ENCODE measurements at places on chromosomes 2 and 18.

DNA sequence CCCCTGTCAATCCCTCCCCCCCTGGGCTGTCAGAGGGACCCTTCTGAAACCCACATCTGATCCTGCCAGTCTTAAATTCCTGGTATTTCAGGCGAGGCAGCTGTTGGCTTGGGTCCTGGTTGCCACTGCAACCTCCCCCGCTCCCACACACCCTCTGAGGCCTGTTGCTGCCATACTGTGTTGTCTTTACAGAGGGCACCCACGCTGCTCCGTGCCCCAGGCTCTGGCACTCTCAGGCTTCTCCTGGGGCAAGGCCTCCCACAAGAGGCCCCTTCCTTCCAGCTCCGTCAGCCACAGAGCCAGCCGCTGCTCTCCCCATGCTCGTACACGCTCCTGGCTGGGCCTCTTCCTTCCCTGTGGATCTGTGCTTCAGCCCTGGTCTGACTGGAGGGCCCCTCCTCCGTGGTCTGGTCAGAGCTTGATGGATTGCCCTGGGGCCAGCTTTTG lies 8.6 kb downstream of the CABLES1 start:
- no peak for DNase-seq

- no peak for DNase-seq
Observed at GRCh38 chr2:106363791-106364190, 104.4 kb downstream of the RGPD3 start.

DNA sequence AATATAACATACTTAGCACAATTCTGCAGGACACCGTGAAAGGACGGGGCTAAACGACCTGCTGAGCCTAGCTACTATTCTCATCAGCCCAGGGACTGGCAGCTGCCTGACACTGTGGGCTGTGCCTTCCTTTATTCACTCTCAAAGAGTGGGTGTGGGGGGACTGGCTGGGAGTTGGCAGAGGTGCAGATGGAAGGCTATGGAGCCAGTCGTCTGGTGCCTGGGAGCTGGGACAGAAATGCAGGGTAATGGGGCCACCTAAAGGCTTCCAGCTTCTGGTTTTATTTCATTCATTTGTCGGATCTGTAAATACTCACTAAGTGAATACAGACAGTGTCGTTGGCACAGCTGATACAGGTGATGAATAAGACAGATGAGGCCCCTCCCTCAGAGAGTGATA lies 56.0 kb upstream of the NFU1 start:
- DNase-seq: no peak

DNA sequence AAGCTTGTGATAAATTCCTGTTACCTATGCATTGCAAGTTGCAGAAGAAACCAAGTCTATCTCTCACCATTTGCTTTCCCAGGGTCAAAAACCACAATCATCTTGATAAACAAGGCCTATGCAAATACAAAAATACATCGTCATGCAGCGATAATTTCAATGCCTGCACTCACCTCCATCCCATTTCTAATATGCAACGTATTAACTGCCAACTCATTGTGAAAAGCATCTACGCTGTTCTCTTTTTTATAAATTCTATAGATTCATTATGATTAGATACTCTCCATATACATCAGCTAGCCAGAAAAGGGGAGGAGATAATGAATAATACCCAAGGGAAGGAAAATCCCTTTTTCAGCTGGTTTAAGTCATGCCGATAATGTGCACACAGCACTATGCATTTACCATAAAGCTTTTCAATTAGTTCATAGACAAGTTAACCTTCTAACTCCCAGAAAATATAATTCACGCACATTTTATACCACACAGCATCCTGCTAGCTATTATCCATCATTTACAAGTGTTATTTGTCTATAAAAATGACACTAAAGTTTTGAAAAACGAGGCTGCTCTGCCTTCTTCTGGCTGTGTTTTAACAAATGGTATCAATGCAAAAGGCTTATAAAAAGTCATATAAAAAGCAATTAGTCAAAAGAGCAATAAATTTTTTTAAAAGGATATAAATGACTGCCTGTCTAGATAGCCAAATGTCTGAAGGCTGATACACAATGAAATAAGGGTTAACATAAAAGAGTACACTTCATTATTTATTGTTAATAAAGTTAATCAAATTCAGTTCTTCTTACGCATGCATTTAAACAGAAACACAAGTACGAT lies 77.6 kb downstream of the AFF3 start:
- DNase-seq: no peak

DNA sequence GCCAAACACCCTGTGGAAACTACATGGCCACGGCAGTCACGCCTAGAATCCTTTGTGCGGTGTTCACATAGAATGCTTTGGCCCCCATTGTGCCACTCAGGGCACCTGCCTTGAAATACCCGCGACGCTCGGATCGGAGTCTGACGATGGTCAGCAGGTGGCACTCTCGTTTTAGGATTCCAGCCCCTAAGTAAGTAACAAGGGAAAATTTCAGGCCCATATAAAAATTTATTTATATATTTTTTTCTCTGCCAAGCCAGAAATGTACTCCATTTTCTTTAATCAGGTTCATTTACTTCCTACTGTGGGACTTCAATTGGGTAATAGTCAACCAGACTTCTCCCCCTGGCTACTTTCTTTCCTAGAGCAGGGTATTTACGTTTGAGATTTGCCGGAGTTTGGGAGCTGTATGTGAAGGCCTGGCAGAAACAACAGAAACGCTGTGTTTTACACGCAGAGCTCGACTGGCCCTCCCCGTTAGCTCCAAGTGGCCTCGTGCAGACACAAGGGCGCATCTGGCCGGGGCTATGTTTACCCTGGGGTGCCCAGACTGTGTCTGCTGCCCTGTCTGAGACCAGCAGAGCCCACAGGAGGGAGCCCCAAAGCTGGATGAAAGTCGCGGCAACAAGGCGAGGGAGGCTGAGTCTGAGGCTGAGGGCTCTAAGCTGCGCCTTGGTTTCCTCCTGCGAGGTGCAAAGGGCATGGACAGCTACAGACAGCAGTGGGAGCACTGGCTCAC lies 41.6 kb downstream of the LRRC30 start:
- peak; percentile 20 for DNase-seq

- no peak for DNase-seq
Observed at GRCh38 chr2:44668336-44668735, 273.2 kb upstream of the SIX3 start.

DNA sequence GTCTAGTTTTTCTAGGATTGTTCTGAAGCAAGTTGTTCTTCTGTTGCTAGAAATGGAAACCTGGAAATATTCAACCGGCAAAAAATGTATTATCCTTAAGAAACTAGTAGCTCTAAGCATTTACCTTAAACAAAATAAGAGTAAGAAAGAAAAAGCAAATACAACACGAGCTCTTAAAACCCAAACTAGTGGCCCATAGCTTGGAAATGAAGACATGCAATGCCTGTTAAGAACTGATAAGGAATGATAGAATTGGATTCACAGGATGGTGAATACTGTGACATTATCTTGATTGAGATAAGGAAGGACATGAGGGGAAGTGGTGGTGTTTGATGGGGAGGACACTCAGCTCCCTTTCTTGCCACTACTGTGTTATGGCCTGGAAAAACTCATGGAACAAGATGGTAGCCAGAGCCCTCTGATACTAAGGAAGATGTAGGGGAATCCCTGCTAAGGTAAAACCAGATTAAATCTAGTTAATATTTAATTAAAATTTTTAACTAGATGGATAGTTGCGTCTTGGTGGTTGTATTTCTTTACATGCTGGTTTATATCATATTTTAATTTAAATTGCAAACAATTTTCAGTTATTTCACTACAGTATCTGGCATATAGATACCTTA lies 193.8 kb downstream of the LPIN1 start:
- DNase-seq: no peak

DNA sequence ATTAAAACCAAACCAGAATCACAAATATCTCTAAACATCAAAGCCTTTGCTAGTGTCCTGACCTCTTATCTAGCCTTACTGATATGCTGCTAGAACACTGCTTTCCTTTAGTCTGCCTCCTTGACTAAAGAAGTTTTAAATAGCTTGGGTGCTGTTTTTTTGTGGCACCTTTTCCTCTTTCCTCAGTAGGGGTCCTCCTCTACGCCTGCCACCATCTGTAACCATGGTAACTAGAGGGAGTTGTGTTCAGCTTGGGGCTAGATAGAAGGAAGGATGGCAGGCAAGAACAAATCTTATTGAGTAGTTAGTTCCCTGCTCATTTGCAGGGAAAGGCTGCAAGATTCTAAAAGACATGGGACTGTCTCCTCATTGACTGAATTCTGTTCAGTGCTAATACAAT lies 86.0 kb downstream of the TAF4B start:
- no peak for DNase-seq

DNA sequence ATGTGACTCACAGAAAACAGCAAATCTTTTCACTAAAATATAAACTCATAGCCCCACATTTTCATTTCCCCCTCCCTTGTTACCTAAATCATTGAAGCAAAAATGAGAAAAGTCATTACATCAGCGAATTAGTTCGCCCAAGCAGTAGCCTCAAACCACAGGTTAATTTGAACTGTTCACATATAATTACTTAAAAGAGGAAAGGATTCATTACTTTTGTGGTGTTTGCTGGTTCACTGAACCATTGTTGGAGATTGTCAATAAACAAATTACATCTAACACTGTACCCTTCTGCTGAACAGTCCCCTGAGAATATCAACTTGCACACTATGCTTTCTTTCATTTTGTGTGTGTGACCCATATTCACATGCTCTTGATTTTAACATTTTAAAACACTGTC lies 238.7 kb downstream of the ERBB4 start:
- DNase-seq: no peak

- no peak for DNase-seq
Observed at GRCh38 chr2:1688859-1689258, 55.5 kb downstream of the PXDN start.

DNA sequence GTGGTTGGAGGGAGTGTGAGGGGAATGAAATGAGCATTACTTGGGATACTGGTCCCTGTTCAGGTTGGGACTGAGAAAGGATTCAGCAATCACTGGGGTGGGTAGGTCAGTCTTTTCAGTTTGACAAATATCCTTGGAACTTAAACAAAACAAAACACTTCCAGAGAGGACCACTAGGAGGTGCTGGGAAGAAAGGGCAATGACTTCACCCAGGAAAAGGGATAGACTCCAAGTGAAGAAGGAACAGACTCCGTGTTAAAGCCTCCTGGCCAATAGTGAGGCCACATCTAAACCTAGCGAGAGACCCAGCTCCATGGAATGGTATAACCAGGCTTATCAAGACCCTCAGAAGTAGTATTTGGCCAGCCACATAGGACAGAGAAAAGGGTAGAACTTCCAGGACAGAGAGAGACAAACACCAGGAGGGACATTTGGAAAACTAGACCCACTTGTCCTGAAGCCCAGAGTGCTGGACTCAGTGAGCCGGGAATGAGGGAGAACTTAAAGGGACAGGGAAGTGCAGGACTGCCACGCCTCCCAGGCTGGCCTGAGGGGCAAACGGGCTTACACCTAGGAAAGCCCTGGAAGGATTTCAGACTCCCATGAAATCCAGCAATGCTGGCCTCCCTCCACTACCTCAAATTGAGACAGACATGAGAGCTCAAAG lies 19.6 kb upstream of the KCNG3 start:
- peak; percentile 20 for DNase-seq

- no peak for DNase-seq
Observed at GRCh38 chr2:3520591-3520990, 1.3 kb upstream of the ADI1 start.

DNA sequence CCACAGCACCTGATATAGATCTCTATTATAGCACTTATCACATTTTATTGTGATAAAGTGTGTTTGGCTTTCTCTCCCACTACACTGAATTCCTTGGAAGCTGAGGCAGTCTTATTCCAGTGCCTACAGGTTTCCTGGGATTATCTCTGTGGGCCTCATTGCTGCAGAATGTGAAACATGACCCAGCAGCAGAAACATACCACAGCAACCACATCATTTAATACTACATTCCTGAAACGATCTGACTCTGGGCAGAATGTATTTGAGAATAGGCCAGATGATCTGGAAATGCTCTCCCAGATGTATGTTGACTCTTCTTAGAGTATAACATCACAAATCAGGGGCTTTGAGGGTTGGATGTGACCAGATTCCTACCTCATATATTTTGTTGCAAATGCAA lies 323.5 kb upstream of the TANK start:
- DNase-seq: peak; percentile 90

DNA sequence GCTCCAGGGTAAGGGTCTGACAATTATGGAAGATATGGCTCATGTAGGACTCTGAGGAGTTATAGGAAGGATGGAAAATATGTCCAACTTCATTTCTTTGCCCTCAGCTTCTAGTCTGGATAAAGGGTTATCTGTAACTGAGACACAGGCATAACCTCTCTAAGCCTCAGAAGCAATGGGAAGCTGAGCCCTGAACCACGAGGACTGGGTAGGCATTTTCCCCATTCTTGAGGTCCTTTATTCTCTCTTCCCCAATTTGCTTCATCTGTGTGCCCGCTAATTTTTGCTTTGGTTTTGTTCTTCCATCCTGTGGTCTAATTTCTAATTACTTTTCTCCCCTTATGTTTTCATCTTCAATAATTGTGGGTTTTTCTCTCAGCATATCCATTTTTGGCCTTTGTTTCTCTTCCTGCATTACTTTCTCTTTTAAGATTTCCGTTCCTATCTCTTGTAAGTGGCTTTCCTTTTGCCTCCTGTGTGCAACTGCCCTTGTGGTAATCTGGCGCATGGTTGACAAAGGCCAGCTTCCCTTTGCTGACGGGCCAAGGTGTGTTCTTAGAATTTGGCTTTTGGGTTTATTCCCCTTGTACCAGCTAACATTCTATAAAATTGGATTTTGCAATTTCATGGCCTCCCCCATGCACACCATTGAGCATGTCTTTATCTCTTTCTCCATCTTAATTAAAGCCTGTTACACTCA lies 343.8 kb downstream of the TXNL1 start:
- DNase-seq: no peak

DNA sequence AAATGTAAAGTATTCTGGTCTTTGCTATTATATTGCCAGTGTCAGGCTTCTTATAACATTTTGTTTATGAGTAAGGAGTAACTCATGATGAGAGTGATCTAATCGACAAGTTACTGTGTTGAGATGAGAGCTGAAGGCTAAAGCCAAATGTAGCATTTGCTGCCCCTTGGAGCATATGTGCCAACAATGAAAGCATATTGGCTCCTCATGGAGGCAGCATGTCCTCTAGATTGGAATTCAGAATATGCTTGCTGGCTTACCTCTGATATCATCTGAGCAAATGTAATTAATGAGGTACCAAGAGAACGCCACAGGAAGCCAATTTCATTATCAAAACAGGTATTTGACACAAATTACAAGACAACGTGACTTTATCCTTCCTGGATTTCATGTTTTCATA lies 781.1 kb upstream of the FSHR start:
- no peak for DNase-seq

DNA sequence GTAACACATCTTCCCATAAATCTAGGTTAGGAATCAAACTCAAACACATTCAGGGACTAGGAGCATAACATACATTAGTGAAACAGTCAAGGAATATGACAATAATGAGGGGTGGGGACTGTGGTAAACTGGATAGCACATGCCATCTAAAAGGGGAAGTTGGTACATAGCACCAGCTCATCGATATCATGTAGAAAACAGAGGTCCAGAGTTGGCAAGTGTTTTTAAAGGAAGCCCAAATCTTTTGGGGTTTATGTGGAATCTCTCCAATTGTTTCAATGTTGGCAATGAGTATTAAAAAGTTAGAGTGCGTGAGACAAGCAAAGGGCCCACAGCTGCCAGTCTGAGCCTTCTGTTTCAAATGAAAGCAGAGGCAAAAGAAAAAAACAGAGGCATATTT lies 24.4 kb downstream of the KLF7 start:
- DNase-seq: no peak

Measured in AG04450 (cell line).